ENCODE measurements at places on chromosomes 1 and 21.

DNA sequence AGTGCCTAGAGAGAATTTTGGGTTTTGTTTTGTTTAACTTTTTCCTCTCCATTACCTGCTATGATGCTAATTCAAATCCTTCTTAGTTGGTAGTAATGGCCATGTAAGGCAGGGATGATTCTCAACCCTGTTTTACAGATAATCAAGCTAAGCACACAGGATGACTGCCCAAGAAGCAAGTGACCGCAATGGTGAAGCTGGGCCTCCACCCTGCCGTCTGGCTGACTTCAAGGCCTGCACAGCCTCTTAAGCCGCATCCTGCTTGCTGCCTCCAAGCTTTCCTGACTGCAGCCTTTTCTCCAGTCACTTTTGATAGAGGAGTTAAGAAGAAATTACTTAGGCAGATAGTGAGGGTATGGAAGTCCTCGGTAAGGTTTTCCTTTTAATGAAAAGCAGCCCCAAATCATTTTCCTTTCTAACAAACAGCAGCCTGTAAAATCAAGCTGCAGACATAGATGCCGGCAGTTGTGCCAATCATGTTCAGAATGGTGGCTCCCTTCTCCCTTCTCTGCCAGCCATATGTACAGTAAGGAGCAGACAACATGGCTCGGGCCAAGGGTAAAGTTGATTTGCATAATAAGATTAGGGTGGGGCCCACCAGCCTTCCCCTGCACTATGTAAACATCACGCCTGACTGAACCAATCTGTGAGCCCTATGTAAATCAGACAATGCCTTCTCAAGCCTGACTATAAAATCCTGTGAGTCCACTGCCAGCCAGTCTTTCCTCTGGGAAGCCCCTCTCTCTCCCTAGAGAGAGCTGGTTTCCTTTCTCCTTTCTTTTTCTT lies 8.8 kb upstream of the CTBS start:
- DNase-seq, result no peak

GRCh38 chr1:165045902-165046301 lies 310.6 kb downstream of the LMX1A start:
- no peak for DNase-seq

- DNase-seq, result no peak
Observed at GRCh38 chr1:92585831-92586230, 99.1 kb upstream of the GFI1 start.

- no peak for DNase-seq
Observed at GRCh38 chr1:112625696-112626095, 6.1 kb downstream of the CAPZA1 start.

DNA sequence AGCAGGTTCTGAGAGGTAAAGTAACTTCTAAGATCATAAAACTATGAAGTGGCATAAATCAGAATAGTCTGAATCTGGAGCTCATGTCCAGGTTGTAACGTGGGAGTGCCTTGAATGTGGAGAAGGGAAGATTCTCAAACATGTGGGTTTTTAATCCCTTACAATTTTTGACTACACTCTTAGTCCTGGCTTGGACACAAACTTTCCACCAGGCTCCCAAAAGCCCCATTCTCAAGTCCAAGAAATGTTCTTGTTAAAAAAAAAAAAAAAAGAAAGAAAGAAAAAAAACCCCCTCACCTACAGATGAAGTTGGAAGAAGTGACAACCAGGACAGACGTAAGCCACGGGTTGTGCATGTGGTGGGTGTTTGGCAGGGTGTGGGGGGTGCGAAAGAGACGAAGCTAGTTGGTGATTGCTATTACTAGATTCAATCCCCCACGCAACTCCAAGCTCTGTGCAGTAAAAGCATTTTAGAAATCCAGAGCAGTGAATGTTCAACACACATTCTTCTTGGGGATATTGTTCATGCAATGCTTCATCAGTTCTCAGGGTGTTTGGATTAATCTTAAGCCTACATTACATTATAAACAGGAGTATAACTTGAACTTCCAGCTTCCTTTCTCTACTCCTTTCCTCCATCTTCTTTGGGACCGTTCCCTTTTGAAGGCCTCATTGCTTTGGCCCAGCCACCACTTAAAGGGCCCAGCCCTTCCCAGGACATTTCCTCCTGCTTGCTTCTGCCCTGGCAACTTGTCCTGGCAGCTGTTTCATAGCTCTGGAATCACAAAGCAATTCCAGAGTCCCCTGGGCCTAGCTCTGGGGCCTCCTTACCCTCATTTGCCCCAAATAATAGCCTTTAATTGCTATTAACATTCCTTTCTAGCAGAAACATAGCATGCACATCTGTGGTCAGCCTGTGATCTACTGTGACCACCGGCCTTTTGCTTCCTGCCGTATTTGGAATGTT lies 41.8 kb downstream of the PHC2 start:
- DNase-seq, result no peak

GRCh38 chr1:26861889-26862378 lies 1.0 kb upstream of the SFN start:
- DNase-seq, result no peak

GRCh38 chr1:222461941-222462340 lies 86.0 kb downstream of the HHIPL2 start:
- no peak for DNase-seq

- DNase-seq, result no peak
Observed at GRCh38 chr1:8570465-8570864, 247.0 kb downstream of the RERE start.

DNA sequence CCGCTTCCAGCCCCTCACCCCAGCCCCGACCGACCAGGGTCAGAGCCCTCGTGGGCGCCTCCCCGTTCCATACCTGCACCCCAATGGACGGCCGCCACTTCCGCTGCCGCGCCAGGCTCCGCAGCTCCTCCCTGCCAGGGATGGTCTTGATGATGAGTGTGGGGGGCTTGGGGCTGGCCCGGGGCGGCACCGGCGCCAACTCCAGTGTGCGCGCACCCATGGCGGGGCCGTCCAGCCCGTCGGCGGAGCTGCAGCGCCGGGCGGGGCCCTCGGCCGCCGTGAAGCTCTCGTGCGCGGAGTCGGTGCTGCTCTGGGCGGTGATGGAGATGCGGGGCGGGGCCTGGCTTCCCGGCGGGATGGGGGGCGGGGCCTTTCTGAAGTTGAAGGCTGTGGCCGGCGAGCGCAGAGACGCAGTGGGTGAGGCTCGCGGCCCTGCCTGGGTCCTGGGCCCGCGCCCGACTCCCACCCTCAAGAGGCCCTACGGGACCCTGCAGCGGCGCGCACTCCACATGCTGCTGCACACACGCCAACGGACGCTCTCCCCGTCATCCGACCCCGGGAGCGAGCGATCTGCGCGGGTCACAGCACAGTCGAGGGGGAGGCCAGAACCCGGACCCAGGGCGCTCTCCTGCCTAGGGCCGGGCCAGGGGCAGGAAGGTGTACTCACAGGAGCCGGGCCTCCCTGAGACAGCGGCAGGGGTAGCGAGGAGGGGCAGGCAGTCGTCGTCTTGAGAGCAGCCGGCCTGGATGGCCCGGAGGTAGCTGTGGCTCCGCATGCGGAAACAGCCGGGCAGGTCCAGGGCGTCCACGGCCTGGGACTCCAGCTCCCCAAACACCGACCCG lies 26.1 kb upstream of the SMIM12 start:
- DNase-seq, result no peak

- no peak for DNase-seq
Observed at GRCh38 chr1:234758851-234759250, 148.9 kb upstream of the IRF2BP2 start.

DNA sequence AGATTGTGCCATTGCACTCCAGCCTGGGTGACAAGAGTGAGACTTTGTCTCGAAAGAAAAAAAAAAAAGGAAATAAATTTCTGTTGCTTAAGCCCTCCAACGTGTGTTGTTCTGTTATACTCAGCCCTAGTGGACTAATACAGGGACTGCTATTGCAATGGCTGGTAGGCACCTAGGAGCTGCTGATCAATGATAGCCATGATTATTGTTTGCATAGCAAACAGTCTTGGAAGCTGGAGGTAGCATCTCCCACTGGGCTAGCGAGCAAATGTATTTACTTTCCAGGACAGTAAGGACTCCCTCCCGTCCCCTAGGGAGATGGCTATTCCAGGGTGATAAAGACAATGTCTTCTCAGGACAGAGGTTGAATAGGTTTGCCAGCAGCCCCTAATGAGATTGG lies 13.5 kb upstream of the TNFRSF8 start:
- DNase-seq, result no peak

- DNase-seq, result no peak
Observed at GRCh38 chr1:19101244-19101643, 108.8 kb downstream of the UBR4 start.

DNA sequence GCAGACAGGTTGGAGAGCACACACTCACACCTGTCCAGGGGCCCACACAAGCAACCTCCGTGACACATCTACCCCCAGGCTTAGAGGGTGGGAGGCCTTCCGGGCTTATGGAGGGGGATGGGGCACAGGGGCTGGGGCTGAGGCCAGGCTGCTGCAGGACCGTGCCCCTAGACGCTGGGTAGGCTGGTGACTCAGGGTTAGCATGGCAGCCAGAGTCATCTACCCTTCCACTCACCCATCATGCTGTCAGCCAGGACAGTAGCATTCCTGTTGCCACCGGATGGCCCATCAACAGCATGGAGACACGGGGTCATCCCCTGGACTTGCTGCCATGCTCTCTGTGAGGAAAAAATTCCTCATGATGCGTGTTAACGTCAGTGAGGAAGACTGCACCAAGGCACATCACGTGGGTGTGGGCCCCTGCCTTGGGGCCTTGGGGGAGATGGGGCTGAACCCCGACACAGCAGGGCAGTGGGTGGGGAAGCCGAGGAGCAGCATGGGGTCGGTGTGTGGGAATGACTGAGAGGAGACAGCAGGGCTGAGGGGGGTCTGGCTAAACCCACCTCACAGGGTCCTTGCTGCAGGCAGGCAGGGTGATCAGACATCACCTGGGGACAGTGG lies 52.8 kb downstream of the WNT9A start:
- no peak for DNase-seq

GRCh38 chr21:44013380-44014088 lies 1.4 kb downstream of the TRAPPC10 start:
- DNase-seq, result no peak

DNA sequence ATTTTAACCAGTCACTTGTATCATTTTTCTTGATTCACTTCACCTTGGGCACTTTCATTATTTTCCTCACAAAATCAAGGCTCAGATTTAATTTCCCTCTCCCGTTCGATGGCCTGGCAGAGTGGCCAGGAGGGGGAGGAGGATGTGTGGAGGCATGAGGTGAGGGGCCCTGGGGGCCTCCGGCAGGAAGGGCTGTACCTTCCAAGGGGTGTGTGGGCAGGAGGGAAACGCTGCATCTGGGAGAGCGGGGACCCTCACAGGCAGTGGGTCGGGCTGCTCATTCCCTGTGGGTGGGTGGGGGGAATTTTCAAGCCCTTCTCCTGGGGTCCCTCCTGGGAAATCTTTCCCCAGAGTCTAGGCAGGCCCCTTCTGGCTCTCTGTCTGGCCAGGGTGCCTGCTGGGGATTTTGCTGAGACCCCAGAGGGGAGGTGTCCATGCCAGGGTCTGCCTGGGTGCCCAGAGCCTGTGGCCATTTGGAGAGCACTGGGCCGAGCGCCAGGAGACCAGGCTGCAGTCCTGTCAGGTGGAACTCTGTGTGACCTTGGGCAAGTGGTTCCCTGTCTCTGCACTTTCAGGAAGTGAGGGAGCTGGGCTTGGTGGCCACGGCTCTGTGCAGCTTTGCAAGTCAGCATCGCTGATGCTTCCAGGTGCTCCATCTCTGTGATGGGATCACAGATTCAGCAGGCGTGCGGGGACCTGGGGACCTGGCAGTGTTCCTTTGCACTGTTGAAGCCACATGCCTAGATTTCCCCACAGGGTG lies 81.9 kb upstream of the C1orf174 start:
- no peak for DNase-seq

GRCh38 chr1:155698382-155699038 lies 9.6 kb downstream of the DAP3 start:
- no peak for DNase-seq

DNA sequence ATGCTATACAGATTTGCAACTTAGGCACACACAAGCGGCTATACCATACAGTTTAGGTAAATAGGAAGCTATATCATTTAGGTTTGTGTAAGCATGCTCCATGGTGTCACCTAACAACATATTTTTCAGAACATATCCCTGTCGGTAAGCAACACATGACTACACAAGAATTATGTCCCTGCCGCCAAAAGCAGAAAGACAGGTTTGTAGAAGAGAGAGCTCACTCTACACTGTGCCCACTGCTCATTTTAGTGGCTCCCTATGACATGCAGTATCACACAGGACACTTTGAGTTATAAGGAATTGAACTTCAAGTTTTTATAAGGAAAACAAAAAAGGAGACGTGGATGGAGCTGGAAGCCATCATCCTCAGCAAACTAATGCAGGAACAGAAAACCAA lies 132.5 kb upstream of the KAZN start:
- DNase-seq, result no peak

DNA sequence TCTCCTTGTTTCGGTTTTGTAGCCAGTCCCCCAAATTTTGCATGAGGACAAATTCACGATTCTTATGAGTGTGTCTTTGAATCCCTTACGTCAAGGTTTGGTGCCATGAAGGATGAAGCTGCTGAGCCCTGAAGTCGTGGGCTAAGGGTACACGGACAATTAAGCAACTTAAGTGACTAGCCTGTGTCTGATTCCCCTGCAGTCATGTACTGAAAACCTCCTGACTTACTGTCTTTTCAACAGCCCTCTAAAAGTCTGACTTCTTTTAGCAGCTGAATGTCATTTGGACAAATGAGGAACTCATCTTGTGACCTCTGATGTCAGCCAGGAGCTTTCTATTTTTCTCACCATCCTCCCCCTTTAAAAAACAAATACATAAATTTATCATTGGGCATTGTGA lies 27.1 kb upstream of the C1orf105 start:
- no peak for DNase-seq

DNA sequence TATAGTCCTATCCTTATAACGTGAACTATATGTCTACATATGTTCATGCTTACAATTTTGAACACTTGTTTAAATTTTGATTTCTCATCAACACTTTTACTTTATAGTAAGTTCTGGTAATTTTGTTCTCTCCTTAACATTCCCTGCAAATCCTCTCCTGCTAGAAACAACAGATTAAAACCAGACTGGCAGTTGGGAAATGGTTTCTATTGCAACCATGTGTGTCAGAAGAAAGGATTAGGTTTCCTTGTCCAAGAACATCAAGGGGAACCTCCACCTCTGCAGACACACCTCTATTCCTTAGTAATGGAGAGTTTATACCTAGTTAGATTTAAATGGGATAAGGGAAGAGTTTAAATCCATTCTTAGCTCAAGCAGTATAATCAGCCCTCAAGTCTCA lies 3.3 kb upstream of the WARS2 start:
- no peak for DNase-seq

DNA sequence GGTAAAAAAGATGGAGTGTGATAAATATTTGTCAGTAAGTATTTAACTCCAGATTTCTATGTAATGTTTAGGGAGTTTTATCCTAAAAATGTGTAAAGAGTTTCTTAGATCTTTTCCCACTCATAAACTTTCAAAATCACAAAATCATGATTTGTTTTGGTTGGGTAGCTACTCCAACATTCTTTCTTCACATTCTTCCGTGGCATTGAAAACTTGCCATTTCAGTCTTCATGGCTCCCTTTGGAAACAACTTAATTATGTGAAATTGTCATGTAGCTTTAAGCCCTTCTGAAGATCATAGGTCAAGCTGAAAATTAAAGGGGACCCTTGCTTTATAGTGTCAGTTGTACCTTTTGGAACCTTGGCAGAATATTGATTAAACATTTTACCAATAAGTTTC lies 73.2 kb downstream of the ADGRL2 start:
- no peak for DNase-seq

All from stimulated activated CD4-positive, alpha-beta T cell treated with anti-CD3 and anti-CD28 coated beads, Interleukin-1b, Interleukin-23, amount 100 ng/mL, for 1 hour (primary cell).